ENCODE measurements at places on chromosomes 2 and 18.

DNA sequence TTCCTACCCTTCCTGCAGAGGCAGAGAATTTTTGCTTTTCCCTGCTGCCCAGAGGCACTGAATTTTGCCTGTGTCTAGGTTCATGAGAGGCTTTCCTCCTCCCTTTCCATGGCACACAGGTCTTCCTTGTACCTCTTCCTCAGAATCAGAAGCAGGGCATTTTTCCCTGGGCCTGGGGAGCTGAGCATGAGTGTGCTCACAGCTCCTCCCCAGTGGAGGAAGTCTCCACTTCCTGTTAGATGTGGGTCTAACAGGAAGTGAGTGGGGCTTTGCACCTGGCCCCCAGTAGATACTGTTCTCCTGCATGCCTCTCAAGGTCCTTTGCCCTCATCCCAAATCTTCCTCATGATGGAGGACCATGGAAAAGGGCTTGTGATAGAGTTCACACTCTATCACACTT lies 297.2 kb upstream of the FIGN start:
- no peak for DNase-seq

GRCh38 chr18:5463390-5463789 lies 80.4 kb downstream of the EPB41L3 start:
- DNase-seq, result no peak

DNA sequence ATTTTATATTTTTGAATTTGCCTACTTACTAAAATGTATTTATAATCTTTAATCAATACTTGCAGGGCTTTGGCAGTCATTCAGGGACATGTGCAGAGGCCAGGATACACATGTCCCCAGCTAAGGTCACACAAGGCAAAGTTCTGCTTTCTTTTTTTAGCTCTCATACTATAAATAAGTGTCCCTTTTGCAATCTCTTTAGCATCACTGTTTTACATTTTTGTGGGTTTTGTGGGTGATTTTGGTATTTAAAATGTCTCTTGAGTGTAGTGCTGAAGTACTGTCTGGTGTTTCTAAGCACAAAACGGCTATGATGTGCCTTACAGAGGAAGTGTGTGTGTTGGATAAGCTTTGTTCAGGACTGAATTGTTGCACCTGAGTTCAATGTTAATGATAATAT lies 309.0 kb upstream of the GULP1 start:
- no peak for DNase-seq

GRCh38 chr2:27208486-27209050 lies 3.3 kb upstream of the ATRAID start:
- DNase-seq, result no peak

- DNase-seq, result no peak
These were observed 211.7 kb downstream of the CLIP4 start for GRCh38 chr2:29326926-29327325.

DNA sequence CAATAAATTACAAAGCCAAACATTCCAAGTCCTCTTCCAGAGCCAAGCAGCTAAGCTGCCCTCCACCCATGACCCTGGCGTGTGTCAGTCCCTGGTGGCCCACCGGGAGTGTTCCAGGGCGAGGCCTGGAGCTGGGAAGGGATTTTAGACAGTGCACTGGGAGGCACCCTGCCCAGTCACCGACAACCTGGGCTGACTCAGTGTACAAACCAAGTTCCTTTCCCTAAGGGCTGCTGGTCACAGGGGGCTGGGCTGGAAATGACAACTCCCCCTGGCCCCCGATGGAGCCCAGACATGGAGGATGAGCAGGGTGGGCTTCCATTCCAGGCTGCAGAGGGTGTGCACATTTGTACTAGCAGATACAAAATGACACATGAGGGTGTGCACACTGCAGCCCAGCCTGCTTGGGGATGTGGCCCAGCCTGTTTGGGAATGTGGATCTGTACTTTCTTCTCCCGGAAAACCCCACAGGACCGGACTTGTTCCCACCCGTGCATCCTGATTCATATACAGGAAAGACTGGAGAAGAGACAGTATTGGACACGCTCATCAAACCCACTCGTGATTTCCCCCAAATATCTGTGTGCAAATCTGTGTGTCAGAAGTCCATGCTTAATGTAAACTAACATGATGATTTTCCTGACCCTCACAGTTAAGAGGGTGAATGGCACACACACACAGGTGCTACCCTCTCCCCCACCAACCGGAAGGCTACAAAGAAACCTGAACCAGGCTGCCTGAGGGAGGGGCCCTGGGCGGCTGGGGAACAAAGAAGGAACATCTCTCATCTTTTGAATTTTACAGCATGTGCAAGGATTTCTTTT lies 58.9 kb downstream of the NDUFA10 start:
- no peak for DNase-seq

- DNase-seq, result no peak
These were observed 53.7 kb downstream of the BCL11A start for GRCh38 chr2:60499651-60500265.

DNA sequence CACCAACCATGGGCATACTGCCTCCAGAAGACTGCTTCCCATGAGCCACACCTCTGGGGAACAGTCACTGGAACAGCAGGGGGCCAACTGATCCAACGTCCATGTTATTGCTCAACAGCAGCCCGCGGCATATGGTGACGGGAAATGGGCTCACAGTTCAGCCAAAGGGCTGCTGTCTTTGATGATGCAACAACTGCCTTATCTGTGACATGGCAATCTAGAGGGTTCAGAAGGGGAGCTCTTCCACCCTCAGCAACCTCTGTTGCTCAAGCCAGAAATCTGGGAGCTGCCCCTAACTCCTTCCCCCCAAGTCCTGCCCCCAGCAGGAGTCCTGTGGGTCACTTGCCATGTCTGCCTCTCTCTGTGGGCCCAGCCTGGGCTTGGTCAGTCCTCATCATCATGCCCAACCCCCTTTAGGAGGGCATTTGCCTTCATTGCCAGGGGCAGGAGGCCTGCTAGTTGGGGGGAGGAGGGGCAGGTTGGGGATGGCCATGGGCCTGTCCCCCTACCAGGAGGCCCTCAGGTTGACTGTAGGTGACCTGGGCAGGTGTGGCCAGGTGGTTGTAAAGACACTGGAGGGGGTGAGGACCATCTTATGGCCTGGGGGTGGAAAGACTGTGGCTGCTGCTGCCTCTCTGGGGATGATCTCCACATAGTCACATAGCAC lies 212.9 kb downstream of the CYP26B1 start:
- DNase-seq, result no peak

DNA sequence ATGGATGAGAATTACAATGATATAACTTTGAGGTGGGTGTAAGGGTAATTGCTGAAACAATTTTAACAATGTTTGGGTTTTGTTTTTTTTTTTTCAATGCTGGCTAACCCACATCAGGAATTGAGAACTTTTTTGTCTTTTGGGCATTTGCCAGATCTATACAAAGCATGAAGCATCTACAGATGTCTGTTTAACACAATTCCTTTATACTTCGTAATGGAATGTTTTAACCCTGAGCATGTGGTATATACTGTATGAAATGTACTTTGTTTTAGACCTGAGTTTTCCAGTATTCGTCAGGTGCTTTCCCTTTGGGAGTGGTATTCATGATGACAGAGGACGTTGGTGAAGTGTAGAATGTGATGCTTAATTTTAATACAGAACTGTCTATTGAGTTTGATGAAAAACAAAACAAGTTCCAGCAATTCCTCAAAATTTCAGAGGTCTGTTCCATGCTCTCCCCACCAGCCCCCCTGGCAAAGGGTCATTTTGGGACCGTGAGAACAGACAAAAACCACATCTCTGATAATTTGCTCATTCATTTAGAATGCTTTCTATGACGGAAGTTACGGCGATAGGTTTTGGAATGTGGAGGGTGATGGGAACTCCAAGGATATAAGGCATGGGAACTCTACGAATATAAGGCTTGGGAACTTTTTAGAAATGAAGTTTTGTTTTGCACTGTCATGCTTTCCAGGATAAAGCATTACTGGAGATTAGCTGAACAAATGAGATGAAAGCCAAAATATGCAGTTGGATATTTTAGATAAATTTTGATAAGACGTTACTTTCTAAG lies 14.1 kb downstream of the LIMS1 start:
- no peak for DNase-seq

DNA sequence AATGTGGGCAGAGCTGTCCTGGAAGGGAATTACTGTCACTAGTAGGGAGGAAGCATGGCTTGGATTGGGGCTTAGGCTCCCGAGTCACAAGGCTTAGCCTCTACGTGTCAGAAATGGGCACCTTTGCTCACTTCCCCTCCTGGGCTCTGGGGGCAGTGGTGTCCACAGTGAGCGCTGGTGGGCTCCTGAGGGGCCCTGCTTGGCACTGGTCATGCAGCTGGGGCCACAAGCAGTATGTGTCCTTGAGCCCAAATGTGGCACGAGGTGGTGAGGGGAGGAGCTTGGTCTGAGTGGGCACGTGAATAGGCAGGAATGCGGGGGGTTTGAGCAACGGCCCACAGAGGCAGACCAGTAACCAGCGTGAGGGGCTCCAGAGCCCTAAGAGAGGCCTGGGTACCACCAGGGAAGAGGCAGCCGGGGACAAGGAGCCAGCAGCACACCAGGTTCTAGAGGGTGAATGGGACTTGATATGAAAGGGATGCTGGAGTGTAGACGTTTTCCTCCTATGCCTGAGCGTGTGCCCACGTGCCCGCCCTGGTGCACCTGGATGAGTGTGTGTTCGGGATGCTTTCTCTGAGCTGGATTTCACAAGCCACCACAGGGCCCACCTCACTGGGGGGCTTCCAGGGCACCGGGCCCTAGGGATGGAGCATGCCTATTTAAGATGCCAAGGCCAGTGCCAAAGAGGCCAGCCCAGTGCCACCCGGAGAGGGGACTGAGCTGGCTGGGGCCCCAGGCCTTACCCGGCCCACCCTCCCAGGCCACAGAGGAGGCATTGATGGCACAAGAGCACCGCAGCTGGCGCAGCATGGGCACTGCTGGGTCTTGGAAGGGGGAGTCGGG lies 22.8 kb upstream of the PTMA start:
- no peak for DNase-seq

GRCh38 chr18:75276818-75277609 lies 66.4 kb downstream of the TSHZ1 start:
- DNase-seq, result peak; percentile 32

DNA sequence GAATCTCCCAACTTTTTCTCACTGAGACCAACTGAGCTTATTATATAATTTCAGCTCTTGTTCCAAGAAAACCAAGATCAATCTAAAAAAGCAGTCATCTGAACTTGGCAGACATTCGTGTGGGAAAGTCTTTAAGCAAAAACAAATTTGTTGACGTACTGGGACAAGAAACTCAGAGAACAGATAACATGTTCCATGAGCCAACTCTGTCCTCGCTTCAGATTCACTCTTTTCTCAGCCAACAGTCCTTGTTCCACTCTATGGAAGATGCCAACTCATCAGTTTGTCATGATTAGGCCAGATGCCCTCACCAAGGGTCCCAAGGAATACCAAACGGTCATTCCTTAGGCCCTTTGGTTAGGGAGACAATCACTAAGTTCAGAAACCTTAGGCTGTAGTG lies 224.2 kb upstream of the CTAGE1 start:
- no peak for DNase-seq

GRCh38 chr2:160199683-160200389 lies at the start of gene ITGB6:
TSS of gene ITGB6 (minus strand) at chr2:160200272. CDS start at chr2:160200063, 209 bp downstream.
- no peak for DNase-seq

DNA sequence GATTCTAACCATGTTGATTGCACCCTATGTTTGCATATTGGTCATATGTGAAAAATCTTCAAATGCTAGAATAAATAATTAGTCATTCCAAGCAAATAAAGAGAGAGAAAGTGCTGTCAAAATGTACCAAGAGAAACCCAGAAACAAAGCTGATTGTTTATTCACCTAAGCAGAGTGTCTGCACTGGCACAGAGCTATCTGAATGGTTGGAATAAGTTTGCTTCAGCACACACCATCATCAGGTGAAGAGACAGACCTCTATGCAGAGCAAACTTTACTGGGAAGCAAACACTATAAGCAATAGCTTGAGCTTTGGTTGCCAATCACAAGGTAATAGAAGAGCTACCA lies 25.4 kb downstream of the DSG4 start:
- no peak for DNase-seq

DNA sequence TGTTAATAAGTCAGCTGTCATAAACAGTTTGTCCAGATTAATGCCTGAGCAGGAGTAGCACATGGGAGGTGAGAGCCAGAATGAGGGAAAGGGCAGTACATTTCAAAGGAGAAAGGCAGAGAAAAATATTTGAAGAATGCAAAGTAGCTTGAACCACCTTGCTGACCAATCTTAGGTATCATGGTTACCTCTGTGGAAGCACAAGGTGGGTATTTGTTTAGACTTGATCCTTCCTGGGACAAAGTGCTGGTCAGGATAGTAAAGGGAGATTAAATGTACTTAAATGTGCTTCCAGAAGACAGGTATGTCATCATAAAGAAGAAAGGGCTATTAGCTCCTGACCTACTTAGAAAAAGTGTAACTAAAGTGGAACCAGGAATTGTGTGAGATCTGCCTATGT lies 105.0 kb downstream of the LRRTM1 start:
- DNase-seq, result no peak

DNA sequence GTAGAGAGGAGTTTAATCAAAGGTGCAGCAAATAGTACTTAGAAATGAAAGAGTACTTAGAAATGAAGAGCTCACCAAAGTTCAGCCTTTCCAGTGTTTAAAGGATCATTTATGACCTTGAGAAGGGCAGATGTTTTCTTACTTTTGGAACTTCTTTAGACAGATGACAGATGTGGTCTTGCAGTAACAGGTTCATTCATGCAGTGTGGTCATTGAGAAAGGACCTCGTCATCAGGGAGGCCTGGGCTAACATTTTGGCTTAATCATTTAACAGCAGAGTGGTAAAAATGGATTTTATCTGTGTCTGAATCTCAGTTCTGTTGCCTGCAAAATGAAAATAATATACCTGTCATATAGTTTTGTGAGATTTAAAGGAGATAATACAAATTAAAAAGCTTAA lies 75.1 kb upstream of the NT5C1B start:
- no peak for DNase-seq

Measured in activated CD4-positive, alpha-beta memory T cell treated with anti-CD3 and anti-CD28 coated beads for 36 hours (primary cell).